ENCODE measurements at places on chromosomes 13 and 19.

DNA sequence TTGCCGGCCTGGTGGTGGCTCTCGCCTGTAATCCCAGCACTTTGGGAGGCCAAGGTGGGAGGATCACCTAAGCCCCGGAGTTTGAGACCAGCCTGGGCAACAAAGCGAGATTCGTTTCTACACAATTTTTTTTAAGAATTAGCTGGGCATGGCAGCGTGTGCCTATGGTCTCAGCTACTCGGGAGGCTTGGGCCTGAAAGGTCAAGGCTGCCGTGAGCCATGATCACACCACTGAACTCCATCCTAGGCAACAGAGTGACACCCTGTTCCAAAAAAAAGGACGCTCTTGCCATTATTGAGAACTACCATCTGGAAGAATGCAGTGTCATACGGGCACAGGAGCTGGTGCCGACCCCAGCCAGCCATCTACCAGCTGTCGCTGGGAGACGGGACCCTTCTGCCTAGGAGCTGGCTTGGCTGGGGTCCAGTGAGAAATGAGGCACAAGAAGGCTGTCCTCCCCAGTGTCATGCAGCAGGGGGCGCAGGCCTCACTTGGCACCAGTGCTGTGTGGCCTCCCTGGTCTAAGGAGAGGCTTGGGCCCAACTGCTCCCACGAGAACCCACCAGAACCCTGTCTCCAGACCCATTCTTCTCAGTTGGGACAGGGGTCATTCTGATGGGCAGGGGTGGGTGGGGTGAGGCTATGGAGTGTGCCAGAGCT lies 12.2 kb upstream of the RELB start:
- peak; percentile 55 for DNase-seq

DNA sequence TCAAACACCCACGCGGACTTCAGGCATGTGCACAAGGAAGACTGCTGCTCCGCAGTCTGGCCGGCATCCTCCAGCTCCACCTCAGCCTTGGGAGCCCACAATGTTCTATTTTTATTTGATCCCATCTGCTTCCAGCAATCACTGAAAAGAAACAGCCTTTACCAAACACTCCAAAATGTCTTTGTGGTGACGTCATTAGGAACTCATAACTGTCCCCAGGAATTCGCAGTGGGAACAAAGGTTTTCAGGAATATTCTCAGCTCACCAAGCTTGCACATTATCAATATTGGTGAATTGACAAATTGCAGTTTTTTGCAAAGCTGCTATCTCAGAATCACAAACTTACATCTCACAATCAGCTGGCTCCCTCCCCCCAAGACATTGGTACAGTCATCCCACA lies 15.2 kb upstream of the ZNF841 start:
- no peak for DNase-seq

DNA sequence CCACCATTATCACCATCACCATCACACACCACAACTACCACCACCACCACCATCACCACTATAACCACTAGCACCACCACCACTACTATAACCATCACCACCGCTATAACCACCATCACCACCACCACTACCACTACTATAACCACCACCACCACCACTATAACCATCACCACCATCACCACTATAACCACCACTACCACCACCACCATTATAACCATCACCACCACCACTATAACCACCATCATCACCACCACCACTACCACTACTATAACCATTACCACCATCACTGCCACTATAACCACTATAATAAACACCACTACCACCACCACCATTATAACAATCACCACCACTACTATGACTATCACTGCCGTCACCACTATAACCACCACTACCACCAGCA lies 173.2 kb downstream of the DCLK1 start:
- DNase-seq: no peak

DNA sequence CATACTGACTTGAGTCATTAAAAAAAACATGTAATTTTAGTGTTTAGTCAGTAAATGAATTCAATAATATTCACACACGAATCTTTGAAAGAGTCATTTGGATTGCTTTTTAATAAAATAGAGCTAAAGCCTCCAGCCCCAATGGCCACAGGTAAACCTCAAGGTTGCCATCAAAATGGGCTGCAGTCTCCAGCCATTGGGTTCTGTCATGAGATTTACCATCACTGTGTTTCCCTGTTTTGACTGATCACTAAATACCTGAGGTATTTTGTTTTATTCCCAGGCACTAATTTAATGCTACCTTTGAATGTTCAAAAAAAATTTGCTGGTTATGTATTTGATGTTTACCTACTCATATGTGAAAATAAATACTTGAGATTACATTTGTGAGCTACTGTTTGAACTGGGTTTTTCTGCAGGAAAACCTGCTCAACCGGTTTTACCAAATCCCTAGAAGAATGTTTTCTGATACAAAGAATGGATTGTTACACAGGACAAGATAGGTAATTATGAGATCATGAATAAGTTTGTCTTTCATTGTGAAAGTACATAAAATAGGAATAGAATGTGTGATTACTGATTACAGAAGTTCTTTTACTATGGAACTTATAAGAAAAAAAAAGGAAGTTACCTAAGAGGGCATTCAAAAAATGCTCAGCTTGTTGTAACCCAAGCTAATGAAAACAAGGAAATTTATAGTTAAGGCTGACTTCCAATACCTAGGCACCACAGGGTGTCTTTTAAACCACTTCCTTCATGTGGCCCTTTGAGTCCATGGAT lies 391.3 kb downstream of the EFNB2 start:
- no peak for DNase-seq

- DNase-seq: no peak
Measured at GRCh38 chr13:20438801-20439200, 86.9 kb downstream of the CRYL1 start.

DNA sequence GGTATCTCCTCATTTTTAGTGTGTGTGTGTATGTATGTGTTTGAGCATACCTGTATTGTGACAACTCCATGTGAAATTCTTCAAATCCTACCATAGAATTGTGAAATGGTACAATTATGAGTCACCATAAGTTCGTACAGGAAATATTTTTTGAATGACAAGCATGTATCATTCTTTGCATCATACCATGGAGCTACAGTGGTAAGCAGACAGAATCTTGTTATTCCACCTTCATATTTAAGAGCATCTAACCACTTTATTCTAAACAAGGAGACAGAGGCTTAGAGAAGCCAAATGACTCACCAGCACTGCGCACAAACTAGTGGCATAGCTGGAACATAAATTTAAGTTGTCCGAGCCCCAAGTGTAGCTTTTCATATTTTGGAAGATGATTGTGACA lies 4.5 kb upstream of the EPSTI1 start:
- DNase-seq: no peak

DNA sequence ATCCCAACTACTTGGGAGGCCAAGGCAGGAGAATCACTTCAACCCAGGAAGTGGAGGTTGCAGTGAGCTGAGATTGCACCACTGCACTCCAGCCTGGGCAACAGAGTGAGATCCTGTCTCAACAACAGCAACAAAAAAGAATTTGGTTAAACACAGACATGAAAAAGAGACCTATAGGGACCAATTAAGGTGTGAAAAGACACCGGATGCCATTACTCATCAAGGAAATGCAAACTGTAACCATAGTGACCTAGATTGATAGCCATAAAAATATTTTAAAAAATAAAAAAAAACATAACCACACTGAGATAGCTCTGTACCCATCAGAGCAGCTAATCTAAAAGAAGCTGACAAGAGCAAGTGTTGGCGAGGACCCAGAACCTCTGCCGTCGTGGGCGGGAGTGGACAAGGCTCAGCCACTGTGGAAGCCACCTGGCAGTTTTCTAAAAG lies 37.1 kb upstream of the ISYNA1 start:
- no peak for DNase-seq

DNA sequence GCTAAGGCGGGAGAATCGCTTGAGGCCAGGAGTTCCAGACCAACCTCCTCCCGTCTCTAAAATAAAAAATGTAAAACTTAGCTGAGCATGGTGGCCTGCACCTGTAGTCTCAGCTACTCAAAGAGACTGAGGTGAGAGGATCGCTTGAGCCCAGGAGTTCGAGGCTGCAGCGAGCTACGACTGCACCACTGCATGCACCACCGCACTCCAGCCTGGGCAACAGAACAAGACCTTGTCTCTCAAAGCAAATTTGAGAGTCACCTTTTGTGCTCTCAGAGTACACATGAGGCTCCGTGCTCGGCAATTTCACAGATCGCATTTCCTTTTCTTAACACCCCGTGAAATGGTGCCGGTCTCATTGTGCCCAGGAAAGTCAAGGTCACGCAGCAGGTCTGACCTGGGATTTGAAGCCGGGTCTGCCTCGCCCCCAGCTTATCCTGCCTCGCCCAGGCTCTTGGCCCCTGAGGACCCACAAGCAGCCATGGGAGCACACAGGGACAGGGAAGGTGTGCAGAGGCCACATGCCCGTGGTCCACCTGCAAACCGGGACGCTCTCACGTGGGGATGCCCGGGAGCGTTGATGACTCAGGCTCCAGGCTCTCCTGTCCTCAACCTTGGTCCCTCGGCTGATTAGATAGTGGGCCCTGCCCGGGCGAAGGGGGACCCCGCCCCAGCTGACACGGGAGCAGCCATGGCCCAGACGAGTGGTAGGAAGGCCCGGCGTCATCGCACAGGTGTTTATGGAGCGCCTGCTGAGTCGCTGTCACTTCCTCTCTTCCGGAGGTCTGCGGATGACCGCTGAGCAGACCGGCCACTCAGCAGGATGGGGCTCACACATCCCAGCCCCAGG lies 1.1 kb upstream of the SMIM24 start:
- DNase-seq: no peak

DNA sequence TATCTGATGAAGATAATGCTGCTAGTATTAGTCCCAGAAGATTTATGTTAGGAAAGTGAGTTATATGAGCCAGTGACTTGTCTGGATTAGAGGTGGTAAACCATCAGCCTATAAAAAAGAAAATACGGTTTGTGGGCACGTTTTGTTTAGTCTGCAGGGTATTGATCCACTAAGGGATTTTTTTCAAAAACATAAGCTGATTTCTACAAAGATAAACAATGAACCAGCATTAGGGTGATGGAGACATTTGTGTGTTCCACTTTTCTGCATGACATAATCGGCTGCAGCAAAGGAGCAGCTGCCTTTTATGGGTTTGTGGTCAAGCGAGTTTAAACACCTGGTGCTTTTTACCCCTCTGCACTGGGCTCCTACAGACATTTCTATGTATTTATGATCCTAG lies 836.4 kb upstream of the GPC6 start:
- DNase-seq: no peak

GRCh38 chr13:30798776-30799355 lies 63.5 kb downstream of the ALOX5AP start:
- no peak for DNase-seq

DNA sequence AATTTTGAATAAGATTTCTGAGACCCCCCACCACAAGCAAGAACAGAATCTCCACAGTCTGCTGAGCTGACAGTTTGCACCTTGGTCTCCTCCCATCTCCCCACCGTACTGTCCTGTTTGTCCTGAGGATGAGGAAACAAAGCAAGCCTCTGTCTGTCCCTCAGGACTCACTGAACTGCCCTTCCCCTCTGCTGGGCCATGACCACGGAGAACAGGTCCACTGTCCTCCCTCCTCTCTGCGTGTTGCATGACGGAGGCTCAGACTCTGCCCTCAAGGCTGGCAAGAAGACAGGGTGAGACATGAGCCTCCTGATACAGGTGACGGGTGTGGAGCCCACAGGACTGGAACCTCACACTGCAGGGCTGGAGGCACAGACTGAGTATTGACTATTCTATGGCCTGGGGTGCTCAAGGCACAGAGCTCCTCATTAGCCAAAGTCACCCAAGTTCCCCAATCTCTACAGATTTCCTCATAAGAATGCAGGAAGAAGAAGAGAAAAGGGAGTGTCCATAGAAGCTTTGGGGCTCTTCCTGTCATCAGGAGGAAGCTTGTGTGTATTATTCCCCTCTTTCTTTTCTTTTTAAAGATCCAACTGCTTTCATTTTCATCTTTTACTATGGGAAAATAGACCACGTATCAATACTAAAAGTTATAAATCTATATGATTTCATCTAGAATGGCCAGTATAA lies 22.4 kb upstream of the RGCC start:
- DNase-seq: no peak
